Thoracic aorta (tissue), 2 donors: ENCODE measurements at places on chromosomes 4 and X.

- no peak for DNase-seq
Observed at GRCh38 chr4:140568507-140569306, at the start of gene UCP1. Gene UCP1, minus strand, starts transcription at chr4:140568961. Its CDS starts 232 bp downstream, at chr4:140568729.

DNA sequence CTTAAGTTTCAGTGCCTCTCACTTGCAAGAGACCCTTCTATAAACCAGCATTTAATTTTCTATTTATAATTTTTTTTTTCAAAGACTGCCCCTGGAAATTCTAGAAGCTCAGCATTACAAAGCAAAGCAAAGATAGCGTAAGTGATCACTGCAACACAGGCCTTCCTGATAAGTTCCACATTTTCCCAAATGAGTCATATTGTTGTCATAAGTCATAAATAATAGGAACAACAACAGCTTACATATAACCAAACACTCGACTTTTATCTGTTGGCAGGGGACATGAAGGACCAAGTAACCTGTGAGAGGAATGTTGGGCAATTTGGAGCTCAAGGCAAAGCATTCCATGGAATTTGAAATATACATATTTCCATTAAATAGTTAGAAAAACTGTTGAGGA, 815.5 kb downstream of the DMD start:
- DNase-seq = no peak

GRCh38 chrX:17520016-17520615, 145.1 kb downstream of the NHS start:
- DNase-seq = no peak

- no peak for DNase-seq
Observed at GRCh38 chr4:53378171-53378482, 686 bp downstream of the FIP1L1 start.

DNA sequence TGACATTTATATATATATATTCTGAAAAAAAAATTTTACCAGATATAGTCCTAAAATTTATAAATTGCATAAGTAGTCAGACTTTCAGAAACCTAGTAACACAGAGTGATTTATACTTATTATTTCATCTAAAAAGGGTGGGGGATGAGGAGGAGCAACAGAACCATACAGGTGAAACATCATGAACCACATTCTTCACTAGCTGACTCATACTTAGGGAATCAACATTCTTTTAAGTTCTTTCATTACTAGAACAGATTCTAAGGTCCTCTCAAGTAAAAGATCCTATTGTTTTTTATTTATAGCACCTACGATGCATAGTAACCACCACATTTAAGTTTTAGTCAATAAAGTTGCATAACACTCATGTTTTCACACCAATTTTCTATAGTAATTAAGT, 166.1 kb downstream of the LRBA start:
- DNase-seq = no peak

DNA sequence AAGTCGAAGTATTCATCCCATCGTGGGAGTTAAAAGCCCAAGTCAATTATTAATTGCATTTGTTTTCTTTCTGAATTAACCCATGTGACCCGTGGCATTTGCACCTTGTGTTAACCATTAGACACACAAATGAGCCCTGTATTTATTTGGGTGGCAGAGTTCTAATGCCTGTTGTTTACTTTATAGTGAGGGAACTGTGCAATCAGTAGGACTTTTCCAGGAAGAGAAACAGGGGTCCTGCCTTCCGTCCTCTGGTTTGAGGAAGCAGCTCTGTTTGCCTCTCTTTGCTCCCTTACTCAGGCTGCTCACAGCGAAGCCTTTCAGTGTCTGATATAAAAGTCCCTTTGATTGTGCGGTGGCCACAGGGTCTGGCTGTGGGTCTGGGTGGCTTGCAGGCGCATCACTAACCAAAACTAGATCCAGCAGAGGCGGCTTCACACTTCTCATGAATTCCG, 263.6 kb downstream of the PTTG2 start:
- no peak for DNase-seq

DNA sequence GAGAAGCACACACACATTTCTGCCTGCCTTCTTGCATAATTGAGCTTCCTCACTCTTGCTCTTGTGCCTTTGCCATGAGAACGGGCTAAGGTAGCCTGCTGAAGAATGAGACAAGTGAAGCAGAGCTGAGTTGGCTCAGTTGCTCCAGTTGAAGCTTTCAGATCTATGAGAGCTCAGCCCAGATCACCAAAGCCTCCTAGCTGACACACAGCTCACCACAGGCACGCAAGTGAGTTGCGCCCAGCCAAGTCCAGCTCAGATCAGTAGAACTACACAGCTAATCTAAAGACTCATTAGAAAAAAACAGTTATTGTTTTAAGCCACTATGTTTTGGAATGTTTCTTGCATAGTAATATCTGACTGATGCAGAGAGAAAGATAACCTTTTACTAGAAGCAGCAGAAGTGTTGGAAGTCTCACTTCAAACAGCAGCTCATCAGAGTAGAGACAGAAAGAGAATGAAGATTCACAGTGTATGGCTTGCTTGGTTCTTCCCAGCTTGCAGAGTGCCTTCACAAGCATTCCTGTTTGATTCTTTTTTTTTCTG, 362.4 kb downstream of the MID1IP1 start:
- no peak for DNase-seq
